GM13976 (cell line): ENCODE measurements at places on chromosomes 11 and 22.
A peak's percentile ranks its signal among the peaks of the same experiment; 100 is the strongest.

GRCh38 chr11:123382555-123383074, 47.5 kb upstream of the GRAMD1B start:
- DNase-seq = no peak

DNA sequence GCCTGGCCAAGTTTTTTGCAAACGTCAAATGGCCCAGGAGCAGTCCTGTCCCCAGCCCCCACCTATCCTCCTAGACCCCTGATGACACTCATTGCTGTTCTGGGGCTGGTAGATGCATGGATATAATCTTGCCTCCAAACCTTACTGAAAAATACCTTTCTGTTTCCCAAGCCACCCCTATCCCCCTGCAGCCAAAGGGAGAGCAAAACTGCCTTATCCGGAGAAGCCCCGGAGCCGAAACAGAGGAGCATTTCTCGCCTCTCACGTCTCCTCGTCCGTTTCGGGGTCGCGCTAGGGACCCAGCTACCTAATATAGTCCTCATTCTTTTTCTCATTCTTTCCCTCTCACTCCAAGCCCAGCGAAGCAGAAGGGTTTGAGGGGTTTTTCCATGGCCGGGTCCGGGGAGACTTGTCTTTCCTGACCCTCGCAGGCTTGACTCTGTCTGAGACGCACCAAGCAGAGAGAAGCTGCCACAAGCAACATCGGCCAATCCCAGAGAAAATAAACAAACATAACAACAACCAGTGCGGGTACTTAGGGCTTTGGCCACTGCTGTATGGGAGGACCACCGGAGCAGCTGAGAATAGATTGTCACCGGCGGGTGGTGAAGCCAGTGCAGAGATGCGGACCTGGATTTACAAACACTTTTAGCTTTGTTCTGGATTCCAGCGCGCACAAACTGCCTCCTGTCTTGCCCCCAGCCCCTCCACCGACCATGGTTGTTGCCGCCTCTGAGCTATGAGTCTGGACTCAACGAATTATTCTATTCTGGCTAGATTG, 1.6 kb downstream of the BSX start:
- peak; percentile 21 for DNase-seq

DNA sequence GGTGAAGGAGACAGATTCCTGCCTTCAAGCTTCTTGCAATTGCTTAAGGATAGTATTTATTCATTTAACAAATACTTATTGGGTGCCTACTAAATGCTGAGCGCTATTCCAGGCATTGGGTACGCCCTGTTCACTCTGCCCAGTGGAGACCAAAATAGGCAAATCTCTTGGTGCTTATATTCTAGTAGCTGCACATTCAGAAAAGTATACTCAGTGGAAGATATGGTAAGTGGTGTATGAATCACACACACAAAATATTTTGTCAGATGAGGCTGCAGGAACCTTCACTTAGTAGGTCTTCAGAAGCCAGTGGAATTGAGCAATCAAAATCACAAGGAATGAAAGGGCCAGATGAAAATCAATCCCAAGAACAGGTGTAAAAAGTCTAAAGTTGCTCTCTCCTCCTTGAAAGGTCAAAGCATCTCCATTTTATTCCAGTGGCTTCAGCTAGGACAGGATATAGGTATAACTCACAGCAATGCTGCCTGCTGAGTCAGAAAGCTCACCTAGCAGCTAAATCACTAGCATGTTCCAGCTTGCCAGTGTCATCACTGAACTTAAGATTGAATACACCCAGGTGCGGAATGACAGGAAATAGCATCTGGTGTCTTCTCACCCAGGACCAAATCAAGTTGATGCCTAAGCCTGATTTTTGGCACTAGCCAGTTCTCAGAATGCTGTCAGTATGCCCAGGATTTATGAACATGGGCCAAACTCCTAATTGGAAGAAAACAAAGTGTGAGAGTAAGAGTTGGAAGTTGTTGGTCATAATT, 83.9 kb downstream of the AMOTL1 start:
- DNase-seq = no peak

- peak; percentile 12 for DNase-seq
Measured at GRCh38 chr22:30204742-30205111, 41.8 kb downstream of the LIF start.

- no peak for DNase-seq
Measured at GRCh38 chr22:24894998-24895397, 51.5 kb downstream of the LHFPL7 start.

DNA sequence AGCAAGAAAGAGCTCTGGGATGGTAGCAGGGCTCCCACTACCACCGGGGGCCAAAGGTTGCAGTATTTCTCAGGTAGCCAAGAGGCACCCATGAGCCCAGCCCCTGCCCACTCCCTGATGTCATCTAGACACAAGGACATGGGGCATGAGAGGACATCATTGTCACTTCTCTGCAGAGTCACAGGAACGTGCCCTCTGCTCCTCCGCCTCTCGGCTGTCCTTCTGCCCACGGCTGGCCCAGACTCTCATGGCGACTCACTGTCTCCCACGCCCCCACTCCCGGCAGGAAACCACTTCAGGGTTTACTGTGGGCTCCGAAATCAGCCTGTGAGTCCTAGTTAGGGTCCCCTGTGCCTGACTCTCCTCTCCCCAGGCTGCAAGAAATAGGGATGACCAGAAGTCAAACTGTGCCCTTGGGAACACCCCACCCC, 1.8 kb upstream of the GAL start:
- no peak for DNase-seq

- no peak for DNase-seq
Measured at GRCh38 chr22:37329238-37330140, 47.2 kb downstream of the CYTH4 start.

- peak; percentile 19 for DNase-seq
Measured at GRCh38 chr11:124801014-124801413, 808 bp upstream of the MSANTD2 start.
